ENCODE measurements at places on chromosomes 5 and 9. TPM values are rescaled to one million over a fixed set of nuclear protein-coding genes. Genes with fewer than 3 reads are reported as not detected.

GRCh38 chr9:129183495-129184218 is 5.6 kb upstream of the IER5L start:
- H3K27me3 ChIP-seq = no peaks in the 10 kb centered on the region
- no peaks in the 10 kb centered on the region for H3K36me3 ChIP-seq
- H3K4me3 ChIP-seq = no peak overlapping the region

Gene HSPB3
- 1.1 TPM for polyA plus RNA-seq

GRCh38 chr5:32767948-32768467 is 56.9 kb downstream of the NPR3 start:
- no peak overlapping the region for H3K27ac ChIP-seq
- peak; percentile 64 for DNase-seq
- no peaks in the 10 kb centered on the region for H3K27me3 ChIP-seq
- H3K36me3 ChIP-seq = peaks cover 1% of the 10 kb centered on the region

- no peak for DNase-seq
- H3K36me3 ChIP-seq = no peaks in the 10 kb centered on the region
- H3K27ac ChIP-seq = no peak overlapping the region
- no peaks in the 10 kb centered on the region for H3K4me1 ChIP-seq
- no peaks in the 10 kb centered on the region for H3K27me3 ChIP-seq
Observed at GRCh38 chr9:7862170-7862569, 62.6 kb upstream of the DMAC1 start.

GRCh38 chr5:35736280-35736679 is 118.6 kb downstream of the SPEF2 start:
- no peak for DNase-seq
- no peak overlapping the region for H3K27ac ChIP-seq
- no peak overlapping the region for H3K4me3 ChIP-seq
- H3K36me3 ChIP-seq = no peaks in the 10 kb centered on the region

Gene ABHD17B
- 9.4 TPM for polyA plus RNA-seq

GRCh38 chr9:27633764-27634163 is 60.5 kb upstream of the C9orf72 start:
- no peaks in the 10 kb centered on the region for H3K27me3 ChIP-seq
- no peaks in the 10 kb centered on the region for H3K36me3 ChIP-seq
- H3K4me3 ChIP-seq = no peak overlapping the region
- no peak overlapping the region for H3K27ac ChIP-seq
- no peaks in the 10 kb centered on the region for H3K4me1 ChIP-seq
- no peak for DNase-seq

Gene MLLT3
- 5.1 TPM for polyA plus RNA-seq

DNA sequence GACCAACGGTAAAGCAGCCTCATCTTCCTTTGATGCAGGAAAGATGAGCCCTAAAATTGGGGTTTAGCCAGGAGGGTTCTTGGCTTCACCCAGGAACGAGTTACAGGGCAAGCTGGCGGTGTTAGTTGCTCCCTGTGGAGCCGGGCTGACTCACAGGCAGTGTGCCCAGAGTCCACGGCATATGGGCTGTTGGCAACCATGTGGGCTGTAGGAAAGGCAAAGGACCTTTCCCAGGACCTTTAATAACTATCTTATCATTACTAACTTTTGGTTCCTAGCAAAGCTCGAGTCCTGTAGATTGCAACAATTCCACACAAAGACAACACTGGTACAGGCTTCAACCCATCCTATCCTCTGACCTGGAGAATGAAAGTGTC is 29.8 kb upstream of the CLPTM1L start:
- H3K4me1 ChIP-seq = no peaks in the 10 kb centered on the region
- no peak overlapping the region for H3K4me3 ChIP-seq
- H3K27me3 ChIP-seq = no peaks in the 10 kb centered on the region
- DNase-seq = no peak

Gene TMC1
- polyA plus RNA-seq = not detected

GRCh38 chr5:168916852-168917251 is 337.7 kb upstream of the PANK3 start:
- no peaks in the 10 kb centered on the region for H3K36me3 ChIP-seq
- H3K27me3 ChIP-seq = no peaks in the 10 kb centered on the region
- no peaks in the 10 kb centered on the region for H3K4me1 ChIP-seq
- no peak overlapping the region for H3K4me3 ChIP-seq

- no peak overlapping the region for H3K4me3 ChIP-seq
- H3K27ac ChIP-seq = no peak overlapping the region
- no peaks in the 10 kb centered on the region for H3K36me3 ChIP-seq
Observed at GRCh38 chr9:101126556-101126955, 98.0 kb downstream of the PLPPR1 start.

- H3K27ac ChIP-seq = no peak overlapping the region
- H3K4me1 ChIP-seq = no peaks in the 10 kb centered on the region
- DNase-seq = no peak
- no peaks in the 10 kb centered on the region for H3K36me3 ChIP-seq
Observed at GRCh38 chr9:19381656-19382055, 1.6 kb upstream of the RPS6 start.

GRCh38 chr9:16069671-16070454 is 517.0 kb downstream of the CCDC171 start:
- no peak overlapping the region for H3K27ac ChIP-seq
- DNase-seq = no peak
- no peaks in the 10 kb centered on the region for H3K4me1 ChIP-seq
- H3K4me3 ChIP-seq = no peak overlapping the region

Gene GPR150
- polyA plus RNA-seq = not detected

- H3K4me1 ChIP-seq = no peaks in the 10 kb centered on the region
- no peak for DNase-seq
- no peaks in the 10 kb centered on the region for H3K36me3 ChIP-seq
- H3K27me3 ChIP-seq = no peaks in the 10 kb centered on the region
- H3K27ac ChIP-seq = no peak overlapping the region
- no peak overlapping the region for H3K4me3 ChIP-seq
Observed at GRCh38 chr9:91886414-91887076, 63.5 kb downstream of the ROR2 start.

DNA sequence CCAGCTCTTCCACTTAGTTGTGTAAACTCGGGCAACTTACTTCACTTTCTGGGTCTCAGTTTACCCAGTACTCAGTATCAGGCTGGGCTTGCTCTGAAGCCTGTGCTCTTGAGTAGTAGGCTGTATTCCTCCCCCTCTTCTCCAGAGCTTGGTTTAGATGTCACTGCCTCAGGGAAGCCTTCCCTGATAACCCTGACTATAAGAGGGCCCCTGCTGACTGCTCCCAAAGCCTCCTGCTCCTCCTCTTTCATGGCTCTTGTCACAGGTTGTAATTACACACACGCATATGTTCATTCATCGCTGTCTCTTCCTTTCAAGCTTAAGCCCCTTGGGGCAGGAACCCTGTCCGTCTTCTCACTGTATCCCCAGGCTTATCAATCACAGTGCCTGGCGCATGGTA is 140.2 kb downstream of the RGS3 start:
- no peak overlapping the region for H3K27ac ChIP-seq
- DNase-seq = no peak
- H3K4me1 ChIP-seq = peaks cover 14% of the 10 kb centered on the region
- H3K36me3 ChIP-seq = no peaks in the 10 kb centered on the region
- no peak overlapping the region for H3K4me3 ChIP-seq

DNA sequence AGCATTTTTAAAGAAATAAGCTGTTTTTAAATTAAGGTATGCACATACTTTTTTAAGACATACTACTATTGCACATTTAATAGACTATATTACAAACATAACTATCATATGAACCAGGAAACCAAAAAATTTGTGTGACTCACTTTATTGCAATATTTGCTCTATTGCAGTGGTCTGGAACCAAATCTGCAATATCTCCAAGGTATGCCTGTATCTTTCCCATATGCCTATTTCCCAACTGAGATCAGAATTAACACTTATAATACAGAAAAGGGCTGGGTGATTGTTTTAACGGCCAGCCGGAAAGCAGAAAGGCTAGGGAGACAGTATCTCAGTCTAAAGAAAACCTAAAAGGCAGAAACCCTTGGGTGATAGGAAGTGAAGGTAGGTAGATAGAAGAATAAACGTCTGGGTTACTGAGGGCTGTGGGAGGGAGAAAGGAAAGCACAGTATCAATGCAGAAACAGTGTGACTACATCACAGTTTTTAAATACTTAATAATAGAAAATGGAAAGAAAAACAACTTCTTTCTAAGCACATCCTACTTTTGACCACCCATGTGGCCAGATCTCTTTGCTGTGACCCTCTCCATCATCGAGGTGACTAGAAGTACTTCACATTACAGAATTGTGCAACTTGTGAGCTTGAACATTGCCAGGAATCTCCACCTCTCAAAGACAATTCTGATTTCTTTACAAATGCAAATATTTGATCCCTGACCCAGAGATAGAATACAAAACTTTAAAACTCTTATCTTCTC is 126.4 kb downstream of the LPAR1 start:
- no peak for DNase-seq
- no peaks in the 10 kb centered on the region for H3K27me3 ChIP-seq
- no peak overlapping the region for H3K27ac ChIP-seq
- H3K4me1 ChIP-seq = peaks cover 4% of the 10 kb centered on the region
- H3K4me3 ChIP-seq = no peak overlapping the region

Gene DBH
- not detected for polyA plus RNA-seq

DNA sequence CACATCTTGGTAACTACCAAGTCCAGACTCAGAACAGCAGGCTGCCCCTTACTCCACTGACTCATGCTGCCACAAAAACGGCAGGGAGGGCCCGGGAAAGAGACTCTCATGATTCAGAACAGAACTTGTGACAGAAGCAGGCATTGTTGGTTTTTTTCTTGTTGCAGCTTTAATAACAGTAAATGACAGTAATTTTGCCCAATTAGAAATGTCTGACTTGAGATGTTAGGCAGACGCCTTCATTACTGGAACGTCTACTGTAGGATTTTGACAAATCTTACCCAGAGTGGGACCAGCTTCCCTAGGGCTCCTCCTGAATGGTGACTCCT is 77.9 kb downstream of the SEMA5A start:
- H3K4me1 ChIP-seq = no peaks in the 10 kb centered on the region
- no peak overlapping the region for H3K4me3 ChIP-seq
- no peak overlapping the region for H3K27ac ChIP-seq
- DNase-seq = no peak

- H3K4me3 ChIP-seq = peak overlapping the region; percentile 33
- H3K36me3 ChIP-seq = no peaks in the 10 kb centered on the region
- H3K27me3 ChIP-seq = no peaks in the 10 kb centered on the region
- H3K4me1 ChIP-seq = no peaks in the 10 kb centered on the region
- no peak overlapping the region for H3K27ac ChIP-seq
Observed at GRCh38 chr9:91515074-91515687, 91.5 kb upstream of the NFIL3 start.

Gene LEAP2
- polyA plus RNA-seq = 1.7 TPM

DNA sequence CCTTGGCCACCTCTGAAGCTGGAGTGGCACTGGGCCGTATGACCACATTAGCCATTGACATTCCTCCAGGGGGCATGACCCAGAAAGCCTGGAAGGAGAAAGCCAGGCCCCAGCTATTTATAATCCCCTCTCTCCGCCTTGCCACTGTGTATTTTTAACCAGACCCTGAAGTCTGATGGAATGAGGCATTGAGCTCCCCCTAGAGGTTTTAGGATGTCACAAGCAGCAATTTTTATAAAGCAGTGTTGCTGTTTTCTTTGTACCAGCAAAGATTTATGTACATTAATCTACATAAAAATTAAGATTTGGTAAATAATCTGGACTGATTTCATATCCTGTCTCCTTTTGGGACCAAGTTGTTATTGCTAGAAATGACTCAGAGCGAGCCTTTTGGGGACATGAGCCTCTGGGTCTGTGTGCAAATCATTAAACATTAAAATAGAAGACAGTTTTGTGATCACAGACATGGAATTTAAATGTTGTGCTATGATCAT is 127.1 kb downstream of the TRIO start:
- H3K4me1 ChIP-seq = peaks cover 10% of the 10 kb centered on the region
- peak; percentile 70 for DNase-seq
- H3K27me3 ChIP-seq = no peaks in the 10 kb centered on the region

GRCh38 chr5:32542216-32543059 is 42.9 kb upstream of the SUB1 start:
- no peak for DNase-seq
- H3K27me3 ChIP-seq = no peaks in the 10 kb centered on the region
- H3K27ac ChIP-seq = no peak overlapping the region
- no peaks in the 10 kb centered on the region for H3K36me3 ChIP-seq
- H3K4me3 ChIP-seq = no peak overlapping the region

Gene RNF183
- not detected for polyA plus RNA-seq

- H3K27ac ChIP-seq = peak within 1 kb of the TSS; percentile 97
- DNase-seq = peak; percentile 94
- peak within 1 kb of the TSS; percentile 72 for H3K4me3 ChIP-seq
- no peaks in the 10 kb centered on the region for H3K4me1 ChIP-seq
- H3K36me3 ChIP-seq = no peaks in the 10 kb centered on the region
Observed at GRCh38 chr9:96619491-96620180, at the start of gene CDC14B. TSS of gene CDC14B (minus strand) at chr9:96619843. CDS start at chr9:96619378, 465 bp downstream.

Gene WNK2
- polyA plus RNA-seq = 2.1 TPM

GRCh38 chr5:127806776-127807175 is 103.6 kb downstream of the CCDC192 start:
- no peaks in the 10 kb centered on the region for H3K36me3 ChIP-seq
- no peak overlapping the region for H3K4me3 ChIP-seq
- no peaks in the 10 kb centered on the region for H3K4me1 ChIP-seq

Gene GHR
- 6.3 TPM for polyA plus RNA-seq

GRCh38 chr5:74903165-74903787 is 37.1 kb upstream of the FAM169A start:
- H3K27ac ChIP-seq = no peak overlapping the region
- H3K4me1 ChIP-seq = no peaks in the 10 kb centered on the region
- DNase-seq = no peak
- no peaks in the 10 kb centered on the region for H3K27me3 ChIP-seq
- no peak overlapping the region for H3K4me3 ChIP-seq
- no peaks in the 10 kb centered on the region for H3K36me3 ChIP-seq

DNA sequence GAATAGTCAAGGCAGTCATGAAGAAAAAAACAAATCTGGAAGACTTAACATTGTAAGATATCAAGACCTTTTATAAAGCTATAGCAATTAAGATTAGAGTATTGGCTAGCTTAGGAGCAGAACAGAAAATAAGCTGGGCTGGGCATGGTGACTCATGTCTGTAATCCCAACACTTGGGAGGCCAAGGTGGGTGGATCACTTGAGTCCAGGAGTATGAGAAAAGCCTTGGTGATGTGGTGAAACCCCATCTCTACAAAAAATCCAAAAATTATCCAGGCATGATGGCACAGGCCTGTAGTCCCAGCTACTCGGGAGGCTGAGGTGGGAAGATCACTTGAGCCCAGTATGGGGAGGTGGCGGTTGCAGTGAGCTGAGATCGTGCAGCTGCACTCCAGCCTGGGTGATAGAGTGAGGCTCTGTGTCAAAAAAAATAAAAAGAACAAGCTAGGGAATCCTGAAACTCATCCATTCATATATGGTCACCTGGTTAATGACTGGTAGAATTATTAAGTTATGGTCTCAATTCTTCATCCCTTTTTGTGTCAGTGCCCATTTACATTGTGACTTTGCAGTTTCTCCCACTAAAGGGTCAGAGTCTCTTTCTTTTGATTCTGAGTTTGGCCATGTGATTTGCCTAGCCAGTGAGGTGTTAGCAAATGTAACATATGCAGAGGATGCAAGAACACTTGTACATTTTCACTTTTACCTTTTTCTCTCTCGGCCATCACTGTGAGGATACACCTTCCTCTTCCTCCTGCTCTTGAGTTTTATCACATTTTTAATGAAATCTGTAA is 144.6 kb upstream of the SGCD start:
- peaks cover 3% of the 10 kb centered on the region for H3K4me1 ChIP-seq
- H3K4me3 ChIP-seq = no peak overlapping the region
- no peak for DNase-seq
- H3K27ac ChIP-seq = no peak overlapping the region

Gene NR5A1
- polyA plus RNA-seq = not detected

Gene CTSV
- polyA plus RNA-seq = 2.3 TPM
